ENCODE measurements at places on chromosomes 4 and X. TPM values are rescaled to one million over a fixed set of nuclear protein-coding genes. Genes with fewer than 3 reads are reported as not detected.

DNA sequence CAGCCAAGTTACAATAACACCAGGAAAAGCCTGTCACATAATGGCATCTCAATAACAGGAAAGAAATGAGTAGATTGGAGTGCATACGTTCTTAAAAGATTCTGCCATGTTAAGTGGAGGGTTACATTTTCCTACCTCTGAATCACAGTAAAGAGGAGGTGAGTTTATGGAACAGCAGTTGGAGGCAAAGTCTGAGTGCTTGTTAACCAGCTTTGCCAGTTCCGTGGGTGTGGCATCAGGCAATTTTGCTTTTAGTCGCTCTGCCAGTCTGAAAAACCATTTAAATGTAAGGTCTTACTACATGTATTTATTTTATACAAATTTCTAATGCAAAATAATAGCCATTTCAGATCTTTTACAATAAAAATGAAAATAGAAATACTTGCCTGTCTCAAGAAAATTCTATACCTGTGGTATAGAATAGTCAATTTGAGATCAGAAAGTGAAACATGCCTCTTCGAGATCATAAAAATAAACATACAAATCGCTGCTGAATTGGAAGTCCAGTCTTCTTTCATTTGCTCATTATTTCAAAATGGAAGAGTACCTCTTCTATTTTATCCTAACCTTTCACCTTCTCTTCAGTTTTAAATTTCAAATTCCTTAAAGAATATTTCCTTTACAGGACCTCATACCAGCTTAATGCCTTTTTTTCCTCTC, 31.4 kb downstream of the GC start:
- DNase-seq: no peak

DNA sequence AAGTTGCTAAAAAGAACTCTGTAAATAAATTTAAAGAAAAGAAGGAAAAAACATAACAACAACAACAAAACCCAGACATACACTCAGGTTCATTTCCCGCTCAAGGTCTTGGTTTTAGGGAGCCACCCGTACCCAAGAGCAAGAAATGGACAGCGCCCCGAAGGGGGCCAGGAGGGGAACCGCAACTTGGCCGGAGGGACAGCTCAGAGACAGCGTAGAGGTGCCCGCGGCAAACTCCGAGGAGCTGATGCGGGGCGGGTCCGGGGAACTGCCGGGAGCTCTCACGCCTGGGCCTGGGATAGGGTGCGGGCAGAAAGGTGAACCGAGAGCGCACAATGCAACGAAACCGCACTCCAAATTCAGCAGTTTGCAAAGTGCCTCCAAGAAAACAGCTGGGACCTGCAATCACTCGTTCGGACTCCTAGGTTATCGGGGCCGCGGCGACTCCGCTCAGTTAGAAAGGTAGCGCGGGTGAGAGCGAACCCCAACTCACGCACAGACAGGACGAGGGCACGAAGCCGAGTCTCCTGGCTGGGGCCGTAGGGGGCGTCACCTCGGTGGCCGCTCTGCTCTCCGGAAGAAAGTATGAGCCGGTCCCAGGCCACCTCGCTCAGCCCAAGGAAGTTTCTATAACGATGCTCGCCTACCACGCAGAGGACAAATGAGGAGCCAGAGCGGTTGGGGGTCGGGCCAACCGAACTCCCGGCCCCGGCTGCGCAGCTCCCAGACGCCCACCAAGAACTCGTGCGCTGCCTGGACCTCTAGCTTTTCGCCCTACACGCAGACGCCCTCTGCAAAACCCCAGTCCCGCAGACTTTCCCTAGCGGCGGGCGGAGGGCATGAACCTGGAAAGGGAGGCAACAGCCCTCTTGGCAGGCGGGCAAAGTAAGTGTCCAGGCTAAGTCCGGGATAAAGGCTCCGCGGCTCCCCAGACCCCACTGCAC, 1.4 kb downstream of the NDNF start:
- peak; percentile 79 for DNase-seq

GRCh38 chr4:23945451-23946017, 55.7 kb upstream of the PPARGC1A start:
- peak; percentile 82 for DNase-seq

DNA sequence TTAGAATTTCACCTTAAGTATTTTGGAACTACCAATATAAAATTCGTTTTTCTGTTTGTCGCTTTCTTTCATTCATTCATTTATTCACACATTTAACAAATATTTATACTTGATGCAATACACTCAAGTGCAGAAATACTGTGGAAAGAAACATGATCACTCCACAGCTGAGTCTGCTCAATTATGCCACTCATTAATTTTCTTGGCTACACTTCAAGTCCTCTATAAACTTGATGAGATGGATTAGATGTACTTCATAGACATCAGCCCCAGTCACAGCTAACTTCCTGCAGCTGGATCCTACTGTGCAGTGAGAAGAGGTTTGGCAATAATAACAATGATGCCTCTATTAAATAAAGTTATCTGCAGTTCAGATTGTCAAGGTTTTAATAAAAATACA, 208.1 kb downstream of the PDGFC start:
- no peak for DNase-seq

DNA sequence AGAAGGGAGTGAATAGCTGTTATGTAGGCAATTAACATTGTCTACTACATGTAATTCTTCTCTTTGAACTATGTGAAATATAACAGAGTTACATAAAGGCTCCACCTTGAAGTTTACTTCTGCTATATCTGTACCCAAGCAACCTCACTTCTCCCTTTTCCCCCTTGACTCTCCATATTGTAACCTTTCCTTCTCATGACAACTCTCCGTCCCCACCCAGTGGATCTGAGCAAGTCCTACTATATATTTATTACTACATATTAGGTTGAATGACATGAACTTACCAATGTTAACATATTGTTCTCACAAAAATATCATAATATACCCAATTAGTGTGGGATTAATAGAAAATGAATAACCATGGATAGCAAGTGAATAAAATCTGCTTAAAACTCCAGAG, 93.2 kb upstream of the ATP8A1 start:
- no peak for DNase-seq

DNA sequence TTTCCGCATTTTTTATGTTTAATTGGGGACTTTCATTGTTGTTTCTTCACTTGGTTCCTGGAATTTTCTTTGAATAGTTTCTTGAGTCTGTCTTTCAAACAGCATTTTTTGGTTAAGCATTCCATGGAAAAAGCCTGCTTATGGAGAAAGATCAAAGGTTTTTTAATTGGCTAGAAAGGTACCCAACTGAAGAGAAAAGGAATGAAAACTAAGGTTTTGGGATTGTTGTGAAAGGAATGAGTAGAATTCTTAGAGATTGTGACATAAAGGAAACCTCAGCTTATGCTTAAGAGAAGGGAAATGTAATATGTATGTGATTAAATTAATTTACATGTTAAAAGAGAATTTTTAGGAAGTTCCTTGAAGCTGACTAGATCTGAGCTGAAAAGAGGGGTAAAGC, 82.8 kb downstream of the CCKAR start:
- no peak for DNase-seq

GRCh38 chr4:106051514-106051913, 156.2 kb downstream of the NPNT start:
- DNase-seq: no peak

DNA sequence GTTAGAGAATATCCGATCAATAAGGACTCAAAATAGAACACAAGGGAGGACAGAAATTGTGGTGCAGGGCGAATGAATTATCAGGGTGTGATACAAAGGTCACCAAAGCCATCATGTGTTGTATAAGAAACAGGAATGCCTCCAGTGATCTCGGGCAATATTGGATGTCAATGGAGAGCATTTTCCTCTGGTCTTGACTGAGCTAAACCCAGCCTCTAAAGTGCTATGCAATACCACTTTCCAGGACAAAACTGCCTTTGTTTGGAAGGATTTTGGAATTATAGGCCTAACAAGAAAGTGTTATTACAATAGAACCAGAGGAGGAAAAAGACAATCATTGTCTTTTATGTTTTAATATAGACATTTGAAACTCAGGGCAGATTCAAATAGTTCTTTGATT, 281.7 kb downstream of the CHM start:
- no peak for DNase-seq

DNA sequence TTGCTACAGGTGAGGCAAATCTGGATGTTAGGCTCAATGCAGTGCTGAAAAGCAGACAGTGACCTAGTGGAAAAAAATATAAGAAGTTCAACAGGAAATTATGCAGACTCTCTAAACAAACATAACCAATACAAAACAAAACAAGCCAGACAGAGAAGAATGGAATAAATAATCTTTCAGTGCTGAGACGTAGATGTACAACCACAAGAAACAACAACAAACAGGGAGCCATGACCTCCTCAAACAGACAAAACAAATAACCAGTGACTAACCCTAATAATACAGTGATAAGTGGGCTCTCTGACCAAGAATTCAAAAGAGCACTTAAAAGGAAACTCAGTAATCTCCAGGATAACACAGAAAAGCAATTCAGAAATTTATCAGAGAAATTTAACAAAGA, 239.3 kb downstream of the SLC39A8 start:
- no peak for DNase-seq

HPSE gene
- 4.4 TPM for total RNA-seq

SMR3B gene
- not detected for total RNA-seq

SSX4B gene
- not detected for total RNA-seq

SPANXC gene
- not detected for total RNA-seq

FAM9B gene
- not detected for total RNA-seq

FAM133A gene
- 0.10 TPM for total RNA-seq

MAGEC1 gene
- not detected for total RNA-seq

Measured in posterior vena cava (tissue), 2 donors.